SHP77 treated with DMSO at 0.1 percent for 48 hours (cell line): ENCODE measurements at places on chromosomes 2 and 18.

DNA sequence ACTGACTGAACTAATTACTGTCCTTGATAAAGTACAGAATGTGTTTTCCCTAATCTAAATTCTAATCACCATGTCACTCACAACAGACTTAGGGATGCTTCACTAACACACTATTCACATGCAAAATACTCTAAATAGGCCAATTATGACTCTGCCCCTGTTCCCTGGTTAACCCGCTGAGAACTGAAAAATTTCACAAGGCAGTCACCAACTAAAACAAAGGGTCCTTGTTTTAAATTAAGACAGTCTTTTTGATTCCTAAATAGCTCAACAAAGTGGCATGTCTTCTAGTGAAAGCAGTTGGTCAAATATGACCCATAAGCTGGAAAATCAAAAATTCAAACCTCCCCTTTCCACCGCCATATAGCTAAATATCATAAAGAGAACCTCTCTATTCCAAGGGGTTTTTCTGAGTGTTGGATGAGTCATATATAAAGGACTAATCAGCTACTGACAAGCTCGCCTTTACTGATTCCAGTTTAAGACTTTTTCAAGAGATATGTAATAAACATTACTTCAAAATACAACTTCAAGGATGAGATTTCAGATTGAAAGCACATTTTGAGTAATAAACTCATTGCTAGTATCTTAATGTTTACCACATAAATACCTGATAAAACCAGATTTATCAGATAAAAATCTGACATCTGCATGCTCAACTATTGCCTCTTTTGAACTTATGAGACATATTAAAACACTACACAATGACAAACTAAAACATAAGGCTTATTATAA is 235.8 kb downstream of the TCF4 start:
- DNase-seq = no peak

DNA sequence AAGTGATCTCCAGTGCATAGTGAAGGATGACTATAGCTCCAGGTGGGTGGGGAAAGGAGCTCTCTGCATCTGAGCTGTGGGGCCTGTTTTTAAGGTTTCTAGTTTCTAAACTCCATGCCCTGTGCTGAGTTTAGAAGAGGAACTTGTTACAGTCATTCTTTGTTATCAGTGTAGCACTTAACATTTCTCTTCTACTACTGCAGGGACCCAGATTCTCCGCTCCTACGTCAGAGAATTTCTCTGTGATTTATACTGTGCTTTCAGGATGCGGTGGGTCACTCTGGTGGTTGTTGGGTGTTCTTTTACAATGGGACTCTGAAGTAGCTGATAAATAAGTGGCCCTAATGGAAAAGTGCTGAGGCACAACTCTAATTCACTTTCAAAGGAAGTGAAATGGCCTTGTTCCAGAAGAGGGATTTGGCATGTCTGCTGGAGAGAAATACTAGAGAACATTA is 122.0 kb downstream of the WDSUB1 start:
- DNase-seq = no peak

DNA sequence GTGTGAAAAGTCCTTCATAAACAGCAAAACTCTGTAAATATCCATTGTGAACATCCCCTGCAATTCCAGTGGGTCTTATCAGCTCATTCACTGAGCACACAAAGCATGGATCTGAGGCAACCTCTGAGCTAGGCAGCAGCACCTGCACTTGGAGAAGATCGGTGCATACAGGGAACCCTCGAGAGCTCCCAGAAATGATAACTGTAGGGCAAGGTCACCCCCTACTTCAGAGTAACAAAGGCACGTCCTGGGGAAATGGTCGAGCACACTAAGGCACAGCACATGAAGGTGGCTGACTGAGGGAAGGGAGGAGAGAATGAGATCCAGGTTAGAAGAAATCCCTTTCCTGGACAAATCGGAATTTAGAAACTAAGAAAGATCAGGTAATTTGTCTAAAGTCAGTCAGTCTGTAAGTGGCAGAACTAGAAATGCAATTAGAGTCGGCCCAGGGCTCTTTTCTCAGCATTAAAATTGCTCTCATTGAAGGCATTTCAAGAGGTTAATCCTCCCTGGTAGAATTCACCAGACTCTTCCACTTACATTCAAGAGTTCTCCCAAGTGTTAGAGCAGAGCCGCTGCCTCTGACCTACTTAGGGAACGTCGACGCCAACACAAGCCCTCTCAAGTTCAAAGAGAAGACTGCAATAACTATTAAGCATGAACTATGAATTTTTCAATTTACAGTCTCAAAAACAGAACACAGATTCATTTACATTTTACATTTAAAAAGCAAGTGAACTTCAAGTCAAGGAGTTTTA is 45.9 kb downstream of the PXDN start:
- no peak for DNase-seq

- no peak for DNase-seq
Observed at GRCh38 chr18:35077937-35078336, 36.7 kb downstream of the MAPRE2 start.

DNA sequence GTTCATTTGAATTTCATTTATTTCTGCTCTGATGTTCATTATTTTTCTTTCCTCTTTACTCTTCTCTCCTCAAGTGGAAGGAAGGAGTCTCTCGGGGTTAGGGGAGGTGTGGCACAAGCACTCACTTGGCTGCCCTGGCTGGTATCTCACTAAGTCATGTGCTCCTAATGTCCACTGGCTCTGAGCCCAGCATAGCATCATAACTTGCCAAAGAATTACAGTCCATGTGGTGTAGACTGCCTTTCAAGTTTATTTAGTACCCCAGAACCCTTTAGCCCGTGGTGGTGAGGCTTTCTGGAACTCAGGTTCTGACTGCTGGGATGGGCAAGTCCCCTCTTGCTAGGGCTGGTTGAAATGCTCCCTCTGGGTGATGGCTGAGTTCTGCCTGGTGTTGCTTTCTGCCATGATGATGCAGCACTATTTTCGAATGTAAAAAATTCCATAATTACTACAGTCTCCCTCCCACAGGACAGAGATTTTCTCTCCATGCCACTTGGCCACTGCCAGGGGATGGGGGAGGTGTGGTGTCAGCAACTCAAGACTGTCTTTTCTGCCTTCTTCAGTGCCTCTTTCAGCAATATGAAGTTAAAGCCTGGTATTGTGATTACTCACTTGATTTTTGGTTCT is 22.2 kb downstream of the SPAG16 start:
- DNase-seq = no peak

GRCh38 chr2:152347076-152347475 is 12.1 kb downstream of the FMNL2 start:
- DNase-seq = no peak

- DNase-seq = no peak
Observed at GRCh38 chr2:85976106-85976920, 87.5 kb upstream of the ST3GAL5 start.
